ENCODE measurements at places on chromosomes 6 and 20.
A peak's percentile ranks its signal among the peaks of the same experiment; 100 is the strongest.

DNA sequence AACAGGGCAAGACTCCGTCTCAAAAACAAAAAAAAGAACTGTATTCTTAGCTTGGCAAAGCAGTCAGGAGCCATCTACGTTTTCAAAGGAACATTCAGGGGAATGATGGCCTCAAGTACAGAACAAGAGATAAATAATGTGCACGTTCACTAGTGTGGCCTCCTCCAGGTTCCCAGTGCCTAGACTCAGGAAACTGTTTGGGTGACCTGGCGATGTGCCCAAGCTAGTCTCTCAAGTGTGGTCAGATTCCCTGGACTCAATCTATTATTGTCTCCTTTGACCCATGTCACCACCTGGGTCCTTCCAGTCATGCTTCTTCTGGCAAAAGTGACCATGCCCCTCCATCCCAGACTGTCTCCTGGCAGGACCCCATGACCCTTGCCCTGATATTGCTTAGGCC is 23.7 kb downstream of the TRAF3IP2 start:
- H3K4me3 ChIP-seq = no peak overlapping the region
- H3K27me3 ChIP-seq = no peaks in the 10 kb centered on the region
- no peak overlapping the region for H3K27ac ChIP-seq
- H3K4me1 ChIP-seq = no peaks in the 10 kb centered on the region
- peaks cover 14% of the 10 kb centered on the region for H3K36me3 ChIP-seq

- H3K27me3 ChIP-seq = peaks cover 26% of the 10 kb centered on the region
- DNase-seq = no peak
- H3K4me1 ChIP-seq = no peaks in the 10 kb centered on the region
- no peak overlapping the region for H3K4me3 ChIP-seq
These were observed 98.2 kb downstream of the CAP2 start for GRCh38 chr6:17491416-17492142.

- DNase-seq = no peak
- H3K4me3 ChIP-seq = no peak overlapping the region
- no peak overlapping the region for H3K27ac ChIP-seq
- H3K27me3 ChIP-seq = no peaks in the 10 kb centered on the region
- H3K36me3 ChIP-seq = no peaks in the 10 kb centered on the region
These were observed 48.4 kb upstream of the ZBTB24 start for GRCh38 chr6:109531446-109531845.

- no peak for DNase-seq
- H3K27me3 ChIP-seq = no peaks in the 10 kb centered on the region
- H3K4me3 ChIP-seq = no peak overlapping the region
- no peak overlapping the region for H3K27ac ChIP-seq
These were observed 754.7 kb upstream of the NRSN1 start for GRCh38 chr6:23371132-23371915.

GRCh38 chr20:53866794-53867740 is 203.3 kb downstream of the BCAS1 start:
- peak overlapping the region; percentile 59 for H3K27ac ChIP-seq
- no peaks in the 10 kb centered on the region for H3K36me3 ChIP-seq
- H3K4me1 ChIP-seq = peaks cover 74% of the 10 kb centered on the region

DNA sequence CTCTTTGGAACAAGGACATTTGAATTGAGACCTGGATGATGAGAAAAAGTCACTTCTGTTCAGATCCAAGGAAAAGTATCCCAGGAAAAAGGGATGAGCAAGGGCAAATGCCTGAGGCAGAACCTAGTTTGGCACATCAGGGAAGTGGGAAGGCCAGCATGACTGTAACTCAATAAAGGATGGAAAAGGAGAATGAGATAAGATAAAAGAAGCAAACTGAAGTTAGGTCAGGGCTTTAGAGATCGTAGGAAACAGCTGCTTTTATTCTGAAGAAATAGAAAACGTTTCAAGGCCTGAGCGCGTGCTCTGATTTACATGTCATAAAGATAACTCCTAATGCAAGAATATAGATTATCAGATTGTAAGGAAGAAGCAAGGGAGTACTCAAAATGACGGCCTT is 450.0 kb downstream of the FRK start:
- DNase-seq = no peak
- H3K27ac ChIP-seq = no peak overlapping the region
- no peak overlapping the region for H3K4me3 ChIP-seq
- no peaks in the 10 kb centered on the region for H3K36me3 ChIP-seq
- H3K27me3 ChIP-seq = no peaks in the 10 kb centered on the region

- DNase-seq = no peak
- no peak overlapping the region for H3K27ac ChIP-seq
- H3K27me3 ChIP-seq = no peaks in the 10 kb centered on the region
- no peaks in the 10 kb centered on the region for H3K36me3 ChIP-seq
- H3K4me1 ChIP-seq = no peaks in the 10 kb centered on the region
These were observed 27.6 kb downstream of the GRM1 start for GRCh38 chr6:146056506-146056905.
